ENCODE measurements at places on chromosomes 2 and 18. TPM values are rescaled to one million over a fixed set of nuclear protein-coding genes. Genes with fewer than 3 reads are reported as not detected.

LRP2 gene
- not detected for polyA plus RNA-seq

HS1BP3 gene
- polyA plus RNA-seq: 13.6 TPM

LYPD1 gene
- polyA plus RNA-seq: 66.2 TPM

IL1RL2 gene
- 0.09 TPM for polyA plus RNA-seq

HNMT gene
- 6.4 TPM for polyA plus RNA-seq

PCGF1 gene
- 23.4 TPM for polyA plus RNA-seq

FZD7 gene
- 90.9 TPM for polyA plus RNA-seq

IL36G gene
- not detected for polyA plus RNA-seq

GLI2 gene
- 26.0 TPM for polyA plus RNA-seq

CABLES1 gene
- 4.4 TPM for polyA plus RNA-seq

IL36B gene
- polyA plus RNA-seq: not detected

IL18R1 gene
- polyA plus RNA-seq: 0.14 TPM

LYPD6 gene
- 0.49 TPM for polyA plus RNA-seq

ZNF385B gene
- polyA plus RNA-seq: not detected

UXS1 gene
- polyA plus RNA-seq: 54.3 TPM

ANKRD44 gene
- polyA plus RNA-seq: 5.2 TPM

NXPH2 gene
- not detected for polyA plus RNA-seq

ITPRIPL1 gene
- 0.99 TPM for polyA plus RNA-seq

RABL2A gene
- 11.0 TPM for polyA plus RNA-seq

DHRS9 gene
- not detected for polyA plus RNA-seq

SFTPB gene
- not detected for polyA plus RNA-seq

CACNB4 gene
- polyA plus RNA-seq: 0.12 TPM

ABCG5 gene
- polyA plus RNA-seq: not detected

PARD6G gene
- 4.6 TPM for polyA plus RNA-seq

CDH19 gene
- polyA plus RNA-seq: not detected

EVA1A gene
- 54.5 TPM for polyA plus RNA-seq

OSBPL6 gene
- polyA plus RNA-seq: 3.7 TPM

SIX3 gene
- not detected for polyA plus RNA-seq

TUBB8B gene
- polyA plus RNA-seq: not detected

TTC39C gene
- polyA plus RNA-seq: 8.0 TPM

ACAA2 gene
- 24.4 TPM for polyA plus RNA-seq

UGT1A3 gene
- polyA plus RNA-seq: not detected

ABCA12 gene
- polyA plus RNA-seq: not detected

CAVIN2 gene
- polyA plus RNA-seq: 7.7 TPM

KRTCAP3 gene
- polyA plus RNA-seq: 1.1 TPM

GPR35 gene
- polyA plus RNA-seq: 0.42 TPM

HES6 gene
- polyA plus RNA-seq: 3.3 TPM

UGT1A8 gene
- polyA plus RNA-seq: not detected

PNO1 gene
- polyA plus RNA-seq: 12.8 TPM
